NAMALWA (cell line): ENCODE measurements at places on chromosomes 1 and 21.
A peak's percentile ranks its signal among the peaks of the same experiment; 100 is the strongest.

GRCh38 chr1:83515578-83516154 is 483.3 kb downstream of the TTLL7 start:
- no peak for DNase-seq

DNA sequence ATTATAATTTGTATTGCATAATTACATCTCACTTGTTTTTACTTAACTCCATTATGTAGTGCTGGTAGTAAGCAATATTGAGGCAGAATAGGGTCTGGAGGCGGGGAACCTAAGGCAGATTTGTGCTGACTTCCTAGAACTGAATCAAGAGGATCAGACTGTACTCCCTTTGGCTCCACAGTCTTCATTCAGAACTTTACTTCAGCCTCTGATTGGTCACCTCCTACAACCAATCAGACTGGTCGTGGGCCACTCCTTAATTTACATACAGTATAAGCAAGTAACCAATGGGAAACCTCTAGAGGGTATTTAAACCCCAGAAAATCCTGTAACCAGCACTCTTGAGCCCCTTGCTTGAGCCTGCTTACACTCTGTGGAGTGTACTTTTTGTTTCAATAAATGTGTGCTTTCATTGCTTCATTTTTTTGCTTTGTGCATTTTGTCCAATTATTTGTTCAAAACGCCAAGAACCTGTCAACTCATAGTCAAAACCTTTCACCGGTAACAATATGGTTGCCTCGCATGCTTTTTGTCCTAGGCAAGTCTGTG is 31.6 kb downstream of the ZBTB8OS start:
- peak; percentile 53 for DNase-seq

GRCh38 chr1:156498432-156499193 is 2.0 kb downstream of the MEF2D start:
- peak; percentile 63 for DNase-seq

DNA sequence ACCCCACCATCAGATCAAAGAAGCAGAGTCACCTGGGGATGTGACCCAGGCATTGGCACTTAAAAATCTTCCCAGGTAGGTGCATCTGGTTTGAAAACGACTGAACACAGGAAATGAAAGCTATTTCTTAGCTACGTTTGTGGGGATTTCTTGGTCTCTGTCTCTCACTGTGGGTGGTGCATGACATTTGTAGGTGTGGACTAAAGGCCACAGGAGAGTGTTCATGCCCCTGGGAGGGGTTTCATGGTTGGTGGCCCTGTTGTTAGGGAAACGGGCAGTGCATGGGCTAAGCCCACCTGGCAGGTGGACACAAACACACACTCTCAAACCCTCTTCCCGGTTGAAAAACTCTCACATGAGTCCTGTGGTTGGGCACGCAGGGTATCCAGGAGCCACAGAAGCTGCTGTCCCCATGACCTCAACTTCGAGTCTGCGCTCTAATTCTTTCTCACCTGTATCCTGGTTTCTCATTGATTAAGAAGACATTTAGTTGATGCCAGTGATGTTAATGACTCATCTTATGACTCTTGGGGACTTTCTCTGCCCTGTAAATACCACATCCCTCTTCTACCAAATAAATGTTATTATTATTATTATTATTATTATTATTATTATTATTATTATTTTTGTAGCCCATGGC is 119.4 kb downstream of the MRPS6 start:
- no peak for DNase-seq

- peak; percentile 96 for DNase-seq
These were observed 10.2 kb upstream of the TNFRSF14 start for GRCh38 chr1:2545754-2546514.

DNA sequence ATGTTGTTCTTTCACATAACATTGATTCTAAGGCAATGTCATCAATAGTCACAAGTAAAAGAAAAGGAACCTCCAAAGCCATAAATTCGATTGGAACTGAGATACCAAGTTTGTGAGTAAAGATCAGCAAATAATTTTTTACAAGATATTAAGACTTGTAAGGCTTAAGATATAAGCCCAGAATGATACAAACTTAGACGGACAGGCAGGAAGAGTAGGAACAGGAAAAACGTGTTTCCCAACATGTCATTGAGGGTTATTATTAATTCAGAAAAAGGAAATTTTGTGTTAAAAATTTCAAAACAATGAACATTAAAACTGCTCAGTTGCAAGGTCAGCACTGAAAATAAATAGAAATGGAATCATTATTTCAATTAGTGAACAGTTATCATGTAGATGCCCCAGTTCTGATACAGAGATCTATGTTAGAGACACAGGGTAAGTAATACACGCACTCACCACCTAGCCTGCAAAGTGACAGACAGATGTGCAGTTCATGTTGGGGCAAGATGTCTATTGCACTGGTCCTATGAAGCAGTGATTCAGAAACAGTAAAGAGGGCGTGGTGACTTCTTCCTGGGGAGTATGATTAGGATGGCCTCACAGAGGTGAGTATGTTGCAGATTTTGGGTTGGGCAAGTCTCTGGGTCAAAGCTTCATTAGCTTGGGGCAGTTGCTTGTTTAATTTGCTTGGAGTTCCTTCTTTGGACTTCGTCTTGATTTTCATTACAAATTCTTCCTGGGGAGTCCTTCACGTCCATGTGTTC is 284.4 kb downstream of the SETD4 start:
- no peak for DNase-seq

DNA sequence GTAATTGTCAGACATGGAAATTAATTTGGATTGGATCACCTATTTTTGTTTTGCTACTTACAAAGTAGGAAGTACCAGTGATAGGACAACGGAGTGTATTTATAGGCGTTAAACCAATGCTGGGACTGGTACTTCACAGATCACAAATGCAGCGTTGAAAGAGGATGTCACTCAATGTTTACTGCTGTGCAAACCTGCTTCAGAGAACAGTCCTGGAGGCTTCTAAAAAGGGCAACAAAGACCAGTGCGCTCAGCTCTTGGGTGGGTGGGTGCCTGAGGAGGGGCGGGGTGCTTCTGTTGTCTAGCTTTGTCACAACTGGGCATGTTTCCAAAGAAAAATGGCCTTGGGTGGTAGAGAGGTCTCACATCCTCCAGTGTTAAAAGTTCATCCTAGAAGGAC is 2.1 kb downstream of the C1orf21 start:
- DNase-seq = no peak

DNA sequence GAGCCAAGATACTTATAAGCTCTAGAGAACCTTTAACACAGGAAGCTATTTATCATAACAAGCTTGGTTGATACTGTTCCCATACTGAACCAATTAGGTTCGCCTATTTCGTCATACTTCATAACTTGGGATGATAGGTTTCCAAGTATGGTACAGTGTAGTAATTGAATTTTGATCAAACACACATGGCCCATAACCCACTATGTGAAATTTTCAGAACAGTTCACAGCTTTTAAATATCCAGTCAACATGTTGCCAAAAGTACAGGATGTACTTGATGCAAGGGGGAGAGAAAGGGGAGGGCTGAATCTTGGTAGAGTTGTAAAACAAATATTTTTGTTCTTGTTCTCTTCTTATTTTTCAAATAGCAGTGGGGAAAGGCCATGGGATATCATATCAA is 86.6 kb downstream of the TM2D1 start:
- DNase-seq = no peak

DNA sequence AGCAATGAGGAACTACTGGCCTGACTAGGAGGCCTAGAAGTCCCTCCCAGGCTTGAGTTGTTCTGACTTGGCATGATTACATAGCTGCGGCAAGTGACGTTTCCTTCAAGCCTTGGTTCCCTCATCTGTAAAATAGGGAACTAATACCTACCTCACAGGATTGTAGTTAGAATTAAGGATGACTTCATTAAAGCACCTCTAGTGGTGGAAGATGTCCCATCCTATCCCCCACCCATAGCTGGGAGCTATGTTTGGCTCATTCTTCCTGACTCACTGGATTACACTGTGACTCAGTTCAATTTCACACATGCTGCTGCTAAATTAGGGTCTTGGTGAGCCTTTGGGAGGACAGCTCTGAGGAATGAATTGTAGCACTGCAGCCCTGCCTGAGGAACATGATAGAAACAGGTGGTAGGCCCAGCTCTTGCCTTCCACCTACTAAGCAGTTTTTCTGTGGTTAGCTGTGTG is 6.0 kb upstream of the SHISA4 start:
- DNase-seq = peak; percentile 76

- no peak for DNase-seq
These were observed 25.0 kb downstream of the LRRC8C start for GRCh38 chr1:89657886-89658285.

- no peak for DNase-seq
These were observed 20.5 kb upstream of the CNN3 start for GRCh38 chr1:94947437-94947836.

DNA sequence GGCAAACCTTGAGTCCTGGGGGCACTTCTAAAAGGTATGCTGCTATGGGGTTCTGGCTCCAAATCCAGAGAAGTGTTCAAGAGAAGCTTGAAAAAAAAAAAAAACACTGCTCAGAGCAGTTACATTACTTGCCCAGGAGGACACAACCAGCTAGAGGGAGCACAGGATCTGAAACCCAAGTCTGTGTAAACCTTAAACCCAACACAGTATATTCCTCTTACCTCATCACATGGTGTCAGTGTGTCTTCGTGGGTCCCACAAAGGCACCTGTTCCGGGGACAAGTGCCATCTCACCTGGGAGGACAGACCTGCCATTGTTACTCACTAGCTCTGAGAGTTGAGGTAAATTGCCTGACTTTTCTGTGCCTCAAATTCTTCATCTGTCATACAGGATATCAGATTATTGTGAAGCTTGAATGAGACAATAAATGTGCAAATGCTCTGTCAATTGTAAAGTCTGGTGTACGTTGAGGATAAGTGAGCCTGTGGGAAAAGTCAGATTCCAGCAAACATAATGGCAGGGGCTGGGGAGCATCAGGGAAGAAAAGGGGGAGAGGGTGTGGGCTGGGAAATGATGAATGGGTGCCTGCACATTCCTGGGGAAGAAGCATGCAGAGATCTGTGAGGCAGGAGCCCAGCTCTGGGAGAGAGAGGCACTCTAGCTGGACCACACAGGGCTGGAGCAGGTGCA is 170.4 kb upstream of the ZC3H12A start:
- DNase-seq = no peak

GRCh38 chr1:90176530-90176929 is 181.6 kb downstream of the ZNF326 start:
- no peak for DNase-seq

- DNase-seq = no peak
These were observed 30.6 kb downstream of the IFNAR1 start for GRCh38 chr21:33355355-33355754.

- DNase-seq = no peak
These were observed 8.6 kb upstream of the ADGRL2 start for GRCh38 chr1:81792184-81792583.

DNA sequence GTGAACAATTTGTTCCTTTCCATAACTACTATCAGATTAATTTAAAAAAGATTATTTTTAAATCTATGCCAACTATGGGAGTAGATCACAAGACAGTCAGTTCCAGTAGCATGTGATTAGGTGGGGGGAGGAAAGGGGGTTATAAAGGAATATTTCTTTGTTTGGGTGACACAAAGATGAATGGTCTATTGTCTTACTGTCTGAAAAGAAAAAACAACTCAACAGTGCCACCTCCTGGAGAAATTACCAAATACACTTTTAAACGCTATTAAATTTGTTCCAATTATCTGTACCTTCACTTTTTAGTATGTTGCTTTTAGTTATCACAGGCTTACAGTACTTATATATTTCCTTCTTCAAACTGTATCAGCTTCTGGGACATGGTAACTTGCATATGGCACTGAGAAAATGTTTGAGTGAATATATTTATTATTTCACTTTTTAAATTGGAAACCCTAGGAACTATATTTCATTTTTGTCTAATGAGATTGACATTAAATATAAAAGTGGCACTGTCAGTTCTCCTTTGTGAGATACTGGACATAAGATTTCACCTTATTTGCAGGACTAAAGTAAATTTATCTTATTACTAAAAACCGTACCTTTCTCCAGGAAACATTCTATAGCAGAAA is 1.7 kb upstream of the SORT1 start:
- DNase-seq = peak; percentile 82

GRCh38 chr1:209051570-209051969 is 531.9 kb upstream of the CAMK1G start:
- no peak for DNase-seq

GRCh38 chr21:44846485-44847260 is 26.8 kb downstream of the PTTG1IP start:
- no peak for DNase-seq

GRCh38 chr21:41091616-41092015 is 76.3 kb upstream of the BACE2 start:
- DNase-seq = no peak

DNA sequence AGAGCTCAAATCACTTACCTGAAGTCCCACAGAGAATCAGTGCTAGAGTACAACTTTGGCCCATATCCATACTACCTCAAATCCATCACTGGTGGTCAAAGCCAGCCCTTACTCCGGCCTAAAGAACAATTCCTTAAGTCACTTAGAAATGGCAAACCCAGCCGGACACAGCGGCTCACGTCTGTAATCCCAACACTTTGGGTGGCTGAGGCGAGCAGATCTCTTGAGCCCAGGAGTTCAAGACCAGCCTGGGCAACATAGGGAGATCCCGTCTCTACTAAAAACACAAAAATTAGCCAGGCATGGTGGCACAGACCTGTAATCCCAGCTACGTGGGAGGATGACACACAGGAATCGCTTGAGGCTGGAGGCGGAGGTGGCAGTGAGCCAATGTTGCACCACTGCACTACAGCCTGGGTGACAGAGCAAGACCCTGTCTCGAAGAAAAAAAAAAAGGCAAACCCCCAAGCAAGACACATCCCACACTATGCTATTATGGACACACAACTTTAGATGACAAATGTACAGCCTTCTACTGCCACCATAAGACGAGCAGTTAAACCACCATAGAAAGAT is 24.0 kb downstream of the NPHP4 start:
- no peak for DNase-seq

- no peak for DNase-seq
These were observed 45.3 kb upstream of the KCNE1 start for GRCh38 chr21:34557261-34557660.

DNA sequence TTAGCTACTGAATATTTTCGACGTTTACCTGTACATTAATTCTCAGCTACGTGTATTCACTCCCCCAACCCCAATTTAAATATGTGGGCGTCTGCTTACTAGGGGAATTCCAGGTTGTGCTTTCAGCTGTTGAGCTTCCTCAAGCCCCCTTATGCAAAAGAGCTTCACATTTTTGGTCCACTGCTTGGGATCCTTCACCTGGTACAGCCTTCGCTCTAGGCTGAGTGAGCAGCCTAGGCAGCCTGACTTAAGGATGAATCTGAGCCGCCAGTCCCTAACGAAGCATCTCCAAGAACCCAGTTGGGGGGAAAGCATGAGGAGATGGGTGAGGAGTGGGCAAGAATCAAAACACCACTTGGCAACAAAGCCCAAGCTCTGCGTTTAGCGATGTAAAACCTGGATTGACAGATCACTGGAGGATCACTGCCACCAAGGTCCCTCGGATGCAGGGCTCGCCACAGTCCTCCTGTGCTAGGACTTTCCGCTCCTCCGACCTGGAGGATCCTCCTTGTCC is 674 bp downstream of the BCL10 start:
- peak; percentile 81 for DNase-seq
